Stimulated activated CD4-positive, alpha-beta T cell treated with anti-CD3 and anti-CD28 coated beads, Interleukin-12 subunit alpha, Interleukin-12 subunit beta, amount 100 ng/mL, for 48 hours (primary cell): ENCODE measurements at places on chromosomes 3 and 15.

DNA sequence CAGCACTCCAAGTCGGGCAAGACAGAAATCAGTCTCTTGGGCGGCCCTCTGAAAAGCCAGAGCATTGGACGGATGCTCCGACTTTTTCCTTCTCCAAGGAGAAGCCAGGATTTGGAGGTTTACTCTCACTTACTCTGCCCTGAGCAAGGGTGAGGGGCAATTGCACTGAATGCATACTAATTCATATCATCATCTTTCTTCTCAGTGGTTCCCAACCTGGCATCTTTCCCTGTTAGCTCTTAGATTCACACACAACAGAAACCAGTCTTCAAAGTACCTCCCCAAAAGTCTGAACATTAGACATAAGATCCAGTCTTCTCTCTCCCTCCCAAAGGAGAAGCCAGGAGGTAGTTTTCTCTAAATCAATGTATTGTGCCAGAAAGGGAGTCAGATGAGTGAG lies 219.2 kb downstream of the GREM1 start:
- DNase-seq: no peak

DNA sequence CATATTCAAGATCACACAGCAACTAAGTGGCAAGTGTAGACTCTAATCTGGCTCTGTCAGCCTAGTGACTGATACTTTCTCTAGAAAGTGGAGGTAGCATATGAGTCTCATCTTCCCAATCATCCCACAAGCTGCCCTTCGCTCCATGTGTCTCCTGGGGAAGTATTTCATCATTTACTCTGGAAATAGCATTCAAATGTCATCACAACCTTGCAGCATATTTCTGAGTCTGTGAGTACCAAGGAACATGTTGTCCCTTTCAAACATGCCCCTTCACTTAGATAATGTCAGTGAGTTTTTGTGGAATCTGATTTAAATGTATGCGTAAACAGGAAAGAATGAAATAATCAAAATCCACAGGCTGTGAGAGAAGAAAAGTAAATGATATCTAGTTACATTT lies 322.9 kb downstream of the SLC9A9 start:
- no peak for DNase-seq

DNA sequence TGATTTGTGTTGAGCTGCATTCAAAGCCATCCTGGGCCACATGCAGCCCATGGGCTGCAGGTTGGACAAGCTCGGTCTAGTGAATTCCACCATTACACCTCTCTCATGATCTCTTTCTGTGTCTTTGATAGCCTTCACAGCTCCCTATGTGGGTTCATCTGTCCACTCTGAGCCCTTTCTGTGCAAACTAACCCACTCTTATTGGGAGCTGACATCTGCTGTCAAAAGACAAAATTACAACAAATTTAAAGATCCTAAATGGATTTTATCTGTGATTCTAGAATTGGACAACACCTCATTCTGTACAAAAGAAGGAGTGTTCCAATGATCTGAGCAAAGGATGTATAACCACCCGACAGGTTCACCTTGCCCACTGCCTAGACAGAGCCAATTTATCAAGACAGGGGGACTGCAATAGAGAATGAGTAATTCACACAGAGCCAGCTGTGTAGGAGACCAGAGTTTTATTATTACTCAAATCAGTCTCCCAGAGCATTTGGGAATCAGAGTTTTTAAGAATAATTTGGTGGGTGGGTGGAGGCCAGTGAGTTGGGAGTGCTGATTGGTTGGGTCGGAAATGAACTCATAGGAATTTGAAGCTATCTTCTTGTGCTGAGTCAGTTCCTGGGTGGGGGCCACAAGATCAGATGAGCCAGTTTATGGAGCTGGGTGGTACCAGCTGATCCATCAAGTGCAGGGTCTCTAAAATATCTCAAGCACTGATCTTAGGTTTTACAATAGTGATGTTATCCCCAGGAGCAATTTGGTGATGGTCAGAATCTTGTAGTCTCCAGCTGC lies 2.6 kb upstream of the XYLB start:
- no peak for DNase-seq

DNA sequence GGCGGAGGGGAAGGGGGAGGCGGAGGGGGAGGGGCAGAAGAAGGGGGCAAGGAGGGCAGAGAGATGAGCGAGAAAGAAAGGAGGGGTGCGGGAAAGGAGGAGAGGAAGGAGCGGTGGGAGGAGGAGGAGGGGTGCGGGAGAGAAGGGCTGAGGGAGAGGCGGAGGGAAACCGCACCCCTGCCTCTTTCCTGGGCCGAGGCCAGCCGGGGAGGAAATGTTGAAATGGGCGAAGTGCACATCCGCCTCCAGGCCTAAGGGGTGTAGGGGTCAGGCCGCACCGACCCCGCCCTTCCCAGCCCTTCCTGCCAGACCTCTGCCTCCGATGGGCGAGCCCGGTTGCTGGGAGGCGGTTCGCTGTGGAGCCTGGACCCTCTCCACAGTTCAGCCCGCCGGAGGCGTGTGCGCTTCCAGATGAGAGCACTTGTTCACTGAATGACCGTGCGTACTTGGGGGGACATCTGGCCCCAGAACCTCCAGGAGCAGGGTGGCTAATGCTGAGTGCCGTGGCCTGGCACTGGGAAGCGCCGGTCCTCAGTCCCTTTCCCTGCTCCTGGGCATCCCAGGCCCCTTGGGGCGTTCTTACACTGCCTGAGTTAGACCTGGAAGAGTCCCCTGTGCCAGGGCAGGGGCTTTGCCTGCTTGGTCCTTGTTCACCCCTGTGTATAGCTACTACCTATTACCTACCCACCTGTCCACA lies 110.3 kb upstream of the KLF13 start:
- DNase-seq: peak; percentile 20

DNA sequence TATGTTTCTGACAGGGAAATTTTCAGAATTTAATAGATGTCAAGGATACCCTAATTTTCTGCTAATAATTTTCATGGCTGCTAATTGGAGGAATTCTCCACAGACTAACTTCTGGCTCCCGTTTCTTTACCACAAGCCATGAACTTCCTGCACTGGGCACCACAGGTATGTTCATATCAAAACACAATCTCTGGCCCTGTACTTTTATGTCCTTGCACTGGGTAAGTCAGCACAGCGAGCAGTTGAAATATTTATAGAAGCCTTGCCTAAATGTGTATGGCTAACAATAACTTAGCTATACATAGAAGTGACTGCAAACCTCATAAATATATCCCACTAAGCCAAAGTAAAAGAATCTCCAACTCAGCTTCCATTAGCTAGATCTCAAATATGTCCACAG lies 246.9 kb downstream of the ZIC1 start:
- DNase-seq: no peak

GRCh38 chr3:134752761-134753461 lies 42.1 kb upstream of the EPHB1 start:
- no peak for DNase-seq

GRCh38 chr15:89809787-89810148 lies 4.9 kb downstream of the ANPEP start:
- no peak for DNase-seq

- no peak for DNase-seq
Measured at GRCh38 chr3:42187936-42188335, 78.0 kb downstream of the CCK start.

- DNase-seq: no peak
Measured at GRCh38 chr3:135706758-135707375, 258.7 kb upstream of the PPP2R3A start.

- no peak for DNase-seq
Measured at GRCh38 chr3:82473864-82474541, 712.6 kb upstream of the GBE1 start.

DNA sequence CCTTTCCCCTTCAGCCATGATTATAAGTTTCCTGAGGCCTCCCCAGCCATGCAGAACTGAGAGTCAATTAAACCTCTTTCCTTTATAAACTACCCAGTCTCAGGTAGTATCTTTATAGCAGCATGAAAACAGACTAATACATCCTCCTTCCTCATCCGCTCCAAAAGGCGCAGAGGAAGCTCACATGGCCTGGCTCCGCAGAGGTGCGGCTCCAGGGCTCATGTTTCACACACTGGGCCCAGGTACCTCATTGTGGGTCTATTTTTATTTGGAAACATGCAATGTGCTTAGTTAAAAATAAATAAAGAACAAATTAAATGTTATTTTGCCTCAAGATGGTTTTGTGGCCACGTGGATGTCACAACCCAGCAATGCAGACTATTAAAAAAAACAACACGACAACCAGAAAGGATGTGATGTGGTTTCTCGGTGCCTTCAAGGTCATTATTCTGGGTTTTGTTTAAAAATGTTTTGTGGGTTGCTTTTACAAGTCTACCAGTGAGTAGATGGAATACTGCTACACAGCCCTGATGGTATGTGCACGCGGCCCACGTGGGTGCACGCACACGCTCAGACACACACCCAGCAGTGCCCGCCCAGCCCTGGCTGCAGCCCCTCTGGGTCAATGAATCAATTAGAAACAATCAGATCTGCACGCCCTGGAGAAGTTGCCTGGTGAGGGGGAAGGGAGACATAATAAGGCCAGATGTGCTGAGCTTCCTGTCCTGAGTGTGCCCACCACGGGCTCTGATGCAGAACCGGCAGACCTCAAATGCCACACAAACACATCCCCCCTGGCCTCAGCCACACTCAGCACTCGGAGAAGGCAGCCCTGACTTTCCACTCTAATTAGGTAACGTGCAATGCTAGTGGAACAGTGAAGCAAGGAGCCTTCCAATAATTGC lies 140.1 kb downstream of the ADAMTS17 start:
- DNase-seq: no peak

DNA sequence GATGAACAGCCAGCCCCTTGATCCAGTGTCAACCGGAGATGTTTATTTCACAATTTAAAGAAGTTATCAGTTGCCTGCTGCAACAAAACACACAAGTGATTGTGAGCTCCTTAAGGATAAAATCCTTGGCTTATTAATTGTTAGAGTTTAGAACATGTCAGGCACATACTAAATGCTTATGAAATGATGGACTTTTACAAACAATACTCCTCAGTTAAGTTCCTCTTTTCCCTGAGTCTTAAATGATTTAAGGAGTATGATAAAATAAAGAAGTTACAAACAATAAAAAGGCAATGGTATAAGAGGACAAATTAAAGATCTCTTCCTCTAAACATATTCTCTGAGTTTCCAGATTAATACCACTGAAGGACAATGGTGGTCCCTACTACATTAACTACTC lies 5.7 kb downstream of the GHSR start:
- no peak for DNase-seq

GRCh38 chr3:45547764-45548680 lies 46.5 kb upstream of the LIMD1 start:
- no peak for DNase-seq

DNA sequence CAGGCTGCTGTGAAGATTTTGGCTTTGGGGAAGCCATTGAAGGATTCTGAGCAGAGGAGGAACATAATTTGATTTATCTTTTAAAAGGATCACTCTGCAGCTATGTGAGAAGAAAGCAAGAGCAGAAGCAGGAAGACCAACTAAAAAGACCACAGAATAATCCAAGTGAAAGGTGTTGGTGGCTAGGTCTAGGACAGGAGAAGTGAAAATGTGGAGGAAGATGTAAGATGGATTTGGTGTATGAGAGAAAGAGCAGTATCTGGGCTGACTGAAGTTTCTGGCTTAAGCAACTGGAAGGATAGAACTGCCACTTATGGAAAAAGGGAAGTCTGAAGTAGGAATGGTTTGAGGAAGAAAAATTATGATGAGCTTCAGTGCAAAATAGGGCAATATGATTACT lies 62.0 kb downstream of the SFMBT1 start:
- no peak for DNase-seq
